Psoas muscle (tissue), 8 donors: ENCODE measurements at places on chromosomes 12 and 14. TPM values are rescaled to one million over a fixed set of nuclear protein-coding genes. Genes with fewer than 3 reads are reported as not detected.

DNA sequence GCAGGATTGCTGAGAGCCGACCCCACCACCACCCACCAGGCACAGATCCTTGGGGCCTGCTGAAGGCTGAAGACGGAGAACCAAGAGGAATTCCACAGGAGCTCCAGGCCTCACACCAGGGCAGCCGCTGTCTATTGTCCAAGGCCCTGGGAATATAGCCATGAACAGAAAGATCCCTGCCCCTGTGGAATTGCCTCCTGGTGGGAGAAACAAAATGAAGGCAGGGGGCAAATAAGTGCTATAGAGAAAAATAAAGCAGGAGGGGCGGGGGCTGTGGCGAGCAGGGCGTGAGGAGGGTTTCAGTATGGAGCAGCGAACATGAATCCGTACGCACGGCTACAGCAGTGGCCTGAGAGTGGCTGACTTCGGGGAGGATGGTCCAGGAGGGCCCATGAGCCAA, 96.1 kb downstream of the EML1 start:
- no peak for DNase-seq

CLBA1 gene
- 1.3 TPM for total RNA-seq

GPR65 gene
- 0.34 TPM for total RNA-seq

DNA sequence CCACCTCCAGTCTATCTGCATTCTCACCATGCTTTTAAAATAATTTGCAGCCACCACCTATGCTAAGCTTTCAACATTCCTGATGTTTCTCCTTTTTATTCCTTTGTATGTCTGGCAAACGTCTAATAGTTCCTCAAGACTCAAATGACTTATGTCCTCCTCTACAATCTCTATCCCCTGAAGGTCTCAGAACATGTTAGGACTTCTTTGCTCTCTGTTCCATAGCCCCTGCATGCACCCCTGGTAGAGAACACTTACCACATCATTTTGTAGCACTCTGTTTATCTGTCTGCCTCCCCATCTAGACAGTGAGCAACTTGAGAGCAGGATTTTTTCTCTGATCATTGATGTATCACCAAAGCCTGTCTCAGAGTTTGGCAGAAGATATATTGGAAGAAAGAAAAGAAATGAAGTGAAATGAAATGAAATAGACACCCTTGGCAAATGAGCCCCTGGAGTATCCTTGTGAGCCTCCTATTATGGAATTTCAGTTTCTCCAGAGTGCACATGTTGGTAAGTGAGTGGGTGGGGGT, 1231.2 kb upstream of the FLRT2 start:
- no peak for DNase-seq

STON2 gene
- total RNA-seq = 58.0 TPM

DDX55 gene
- 6.4 TPM for total RNA-seq

- no peak for DNase-seq
Measured at GRCh38 chr12:1291601-1292332, 300.7 kb downstream of the ERC1 start.

CELA1 gene
- not detected for total RNA-seq

RAB2B gene
- total RNA-seq = 11.1 TPM

DNA sequence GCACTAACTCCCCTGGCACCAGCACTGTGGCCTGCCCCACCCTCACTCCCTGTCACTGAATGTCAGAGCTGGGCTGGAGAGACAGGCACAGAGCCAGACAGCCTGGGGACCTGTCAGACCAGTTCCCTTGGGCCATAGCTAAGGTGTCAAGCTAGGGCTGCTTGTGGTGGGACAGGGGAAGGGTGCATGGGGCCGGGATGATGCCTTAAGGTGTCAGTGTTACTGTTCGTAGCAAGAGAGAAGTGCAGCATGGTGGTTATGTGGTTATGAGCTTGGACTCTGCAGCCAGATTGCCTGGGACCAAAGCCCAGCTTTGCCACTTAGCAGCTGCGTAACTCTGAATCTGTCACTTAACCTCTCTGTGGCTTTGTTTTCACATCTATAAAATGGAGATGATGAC, 3.8 kb downstream of the RAPGEF3 start:
- DNase-seq = no peak

DNA sequence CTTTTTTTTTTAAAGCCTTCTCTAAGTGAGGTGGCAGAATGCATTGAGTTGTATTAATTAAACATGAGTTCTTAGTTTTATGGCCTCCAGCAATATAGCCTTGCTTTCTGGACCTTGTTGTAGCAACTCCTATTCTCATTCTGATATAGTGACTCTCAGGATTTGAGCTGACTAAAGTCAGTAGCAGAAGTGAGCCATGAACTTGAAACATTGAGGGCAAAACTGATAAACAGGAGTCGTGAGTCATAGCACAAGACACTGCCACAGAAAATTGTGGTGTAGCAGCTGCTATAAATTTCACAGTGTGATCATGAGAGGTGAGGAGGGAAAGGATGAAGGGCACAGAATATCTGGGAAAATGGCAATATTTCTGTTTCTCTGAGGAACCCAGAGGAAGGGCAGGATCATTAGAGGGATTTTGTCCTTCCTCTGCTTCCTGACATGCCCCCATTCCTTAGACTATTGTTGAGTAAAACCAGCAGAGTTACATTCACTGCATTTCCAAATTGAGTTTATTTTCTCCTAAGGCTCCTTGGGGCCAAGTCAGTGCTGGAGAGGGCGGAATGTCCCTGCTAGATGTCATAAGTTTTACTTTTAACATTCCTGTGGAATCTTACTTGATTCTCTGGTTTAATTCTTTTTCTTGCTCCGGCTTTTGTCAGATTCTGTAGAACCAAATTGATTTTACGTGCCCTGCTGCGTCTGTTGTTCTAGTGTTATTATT, 7.5 kb downstream of the KLRG1 start:
- DNase-seq = no peak

DNA sequence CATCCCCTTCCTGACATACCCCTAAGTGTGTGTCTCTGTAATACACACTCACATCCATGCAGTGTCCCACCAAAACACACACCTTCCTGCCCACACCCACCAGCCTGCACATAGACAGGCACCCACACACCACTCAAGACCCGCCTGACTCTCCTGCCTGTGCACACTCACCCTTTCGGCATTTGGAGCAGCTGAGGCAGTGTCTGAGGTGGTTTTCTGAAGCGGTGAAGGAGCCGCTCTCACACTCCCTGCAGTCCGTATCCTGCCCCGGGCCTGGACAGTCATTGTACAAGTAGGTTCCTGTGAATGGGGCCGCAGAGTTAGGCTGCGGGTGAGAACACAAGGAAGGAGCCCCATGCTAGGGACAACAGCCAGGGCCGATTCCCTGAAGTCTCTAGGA, 8.3 kb downstream of the TNFRSF1A start:
- no peak for DNase-seq

DNA sequence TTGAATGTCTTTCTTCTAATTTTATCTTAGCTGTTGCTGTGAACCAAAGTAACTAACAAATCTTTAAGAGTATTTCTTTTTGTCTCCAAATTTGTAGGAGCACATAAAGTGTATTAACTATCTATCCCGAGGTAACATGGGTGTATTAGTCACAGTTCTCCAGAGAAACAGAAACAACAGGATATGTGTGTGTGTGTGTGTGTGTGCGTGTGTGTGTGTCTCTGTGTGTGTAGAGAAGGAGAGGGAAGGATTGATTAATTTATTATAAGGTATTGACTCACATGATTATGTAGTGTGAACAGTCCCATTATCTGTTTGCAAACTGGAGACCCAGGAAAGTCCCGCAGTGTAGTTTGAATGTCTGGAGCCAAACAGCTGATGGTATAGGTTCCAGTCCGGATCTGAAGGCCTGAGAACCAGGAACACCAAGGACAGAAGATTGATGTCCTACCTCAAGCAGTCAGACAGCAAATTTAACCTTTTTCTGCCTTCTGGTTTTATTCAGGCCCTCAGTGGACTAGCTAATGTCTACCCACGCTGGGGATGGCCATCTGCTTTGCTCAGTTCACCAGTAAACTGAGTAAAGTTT, 14.4 kb downstream of the G2E3 start:
- DNase-seq = no peak

CDKL1 gene
- total RNA-seq = 1.4 TPM

- DNase-seq = no peak
Measured at GRCh38 chr14:84622357-84622756, 907.6 kb upstream of the FLRT2 start.

DNA sequence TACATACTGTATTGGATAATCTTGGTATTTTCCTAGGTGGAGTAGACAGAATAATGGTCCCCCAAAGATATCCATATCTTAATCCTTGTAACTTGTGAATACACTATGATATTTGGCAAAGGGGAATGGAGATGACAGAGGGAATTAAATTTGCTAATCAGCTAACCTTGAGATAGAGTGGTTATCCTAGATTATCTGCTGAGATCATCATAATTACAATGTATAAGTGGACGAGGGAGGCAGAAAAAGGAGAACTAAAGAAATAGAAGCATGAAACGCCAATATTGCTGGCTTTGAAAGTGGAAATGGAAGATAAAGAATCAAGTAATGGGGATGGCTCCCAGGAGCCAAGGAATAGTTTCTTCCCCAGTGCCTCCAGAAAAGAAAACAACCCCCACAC, 398.7 kb downstream of the NOVA1 start:
- no peak for DNase-seq

KLRB1 gene
- total RNA-seq = 0.30 TPM

DNA sequence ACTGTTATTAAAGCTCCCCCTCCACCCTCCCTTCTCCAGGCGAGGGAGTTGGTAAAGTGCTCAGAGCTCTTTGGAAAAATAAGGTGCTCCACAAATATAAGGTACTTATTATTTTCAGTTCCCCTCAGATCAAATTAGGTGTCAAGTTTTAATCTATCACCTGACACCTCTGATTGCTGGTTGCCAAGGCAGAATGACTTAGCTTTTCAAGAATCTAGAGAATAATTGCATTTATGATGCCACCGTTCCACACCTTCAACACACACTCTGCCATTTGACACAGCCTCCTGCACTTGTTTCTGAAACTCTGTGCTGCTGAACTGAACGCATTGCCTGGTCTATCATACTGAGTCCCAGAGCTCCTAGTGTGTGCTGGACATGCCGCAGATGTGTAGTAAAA, 128.6 kb downstream of the CRACR2A start:
- DNase-seq = no peak

DNA sequence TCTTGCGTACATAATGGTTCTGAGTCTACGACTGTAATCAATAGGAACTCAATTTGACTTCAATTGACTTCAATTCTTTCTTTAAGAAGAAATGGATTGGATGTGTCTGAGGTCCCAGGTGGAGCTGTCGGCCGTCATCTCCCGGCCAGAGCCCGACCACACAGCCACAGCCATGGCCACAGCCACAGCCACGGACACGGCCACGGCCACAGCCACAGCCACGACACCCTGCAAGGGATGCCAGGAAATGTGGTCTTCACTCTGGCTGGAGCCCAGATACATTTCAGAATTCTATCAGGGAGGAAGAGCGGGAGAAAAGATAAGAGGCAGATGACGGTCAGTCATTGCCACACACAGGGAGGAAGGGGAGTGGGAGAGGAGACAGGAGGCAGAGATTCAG, 58.9 kb downstream of the GALNT9 start:
- no peak for DNase-seq
